Spinal cord (tissue), 10 donors: ENCODE measurements at places on chromosomes 13 and 19. TPM values are rescaled to one million over a fixed set of nuclear protein-coding genes. Genes with fewer than 3 reads are reported as not detected.
A peak's percentile ranks its signal among the peaks of the same experiment; 100 is the strongest.

DNA sequence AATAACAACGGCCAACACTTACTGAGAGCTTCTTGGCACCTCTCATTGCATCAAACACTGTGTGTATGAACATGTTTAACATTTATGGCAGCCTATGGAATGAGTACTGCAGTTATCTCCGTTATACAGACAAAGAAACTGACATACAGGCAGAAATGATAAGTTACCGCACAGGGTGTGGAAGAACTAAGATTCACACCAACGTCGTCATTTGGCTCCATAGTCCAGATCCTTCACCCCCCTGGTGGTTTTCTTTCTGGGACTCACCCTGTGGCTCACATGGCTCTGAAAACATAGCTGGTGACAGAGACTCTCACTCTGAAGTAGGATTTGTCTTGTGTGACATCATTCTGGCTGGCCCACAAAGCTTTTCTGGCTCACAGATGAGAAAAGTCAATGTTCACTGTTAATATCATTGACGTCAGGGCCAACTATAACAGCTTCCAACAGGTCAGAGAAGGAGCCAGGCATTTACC lies 230.1 kb downstream of the DLEU7 start:
- DNase-seq: no peak

DNA sequence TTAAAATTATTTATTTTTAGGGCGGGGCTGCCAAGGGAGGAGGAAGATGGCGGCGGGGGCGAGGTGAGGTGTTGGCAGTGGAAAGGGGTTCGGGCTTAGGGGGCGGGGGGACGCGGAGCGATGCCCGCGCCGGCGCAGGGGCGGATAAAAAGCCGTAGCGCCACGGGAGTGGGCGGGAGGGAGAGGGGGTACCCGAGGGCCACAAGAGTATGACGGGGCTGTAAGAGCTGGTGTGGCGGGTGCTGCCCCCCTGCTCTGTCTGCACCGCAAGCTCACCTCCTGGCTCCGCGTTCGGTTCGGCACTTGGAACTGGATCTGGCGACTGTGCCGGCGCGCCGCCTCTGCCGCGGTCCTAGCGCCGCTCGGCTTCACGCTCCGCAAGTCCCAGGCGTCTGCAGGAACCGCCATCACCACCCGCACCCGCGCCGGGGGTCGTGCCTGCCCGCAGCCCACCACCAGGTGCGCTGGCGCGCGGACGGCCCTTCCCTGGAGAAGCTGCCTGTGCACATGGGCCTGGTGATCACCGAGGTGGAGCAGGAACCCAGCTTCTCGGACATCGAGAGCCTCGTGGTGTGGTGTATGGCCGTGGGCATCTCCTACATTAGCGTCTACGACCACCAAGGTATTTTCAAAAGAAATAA lies 265.2 kb upstream of the SGCG start:
- DNase-seq: peak; percentile 68

DNA sequence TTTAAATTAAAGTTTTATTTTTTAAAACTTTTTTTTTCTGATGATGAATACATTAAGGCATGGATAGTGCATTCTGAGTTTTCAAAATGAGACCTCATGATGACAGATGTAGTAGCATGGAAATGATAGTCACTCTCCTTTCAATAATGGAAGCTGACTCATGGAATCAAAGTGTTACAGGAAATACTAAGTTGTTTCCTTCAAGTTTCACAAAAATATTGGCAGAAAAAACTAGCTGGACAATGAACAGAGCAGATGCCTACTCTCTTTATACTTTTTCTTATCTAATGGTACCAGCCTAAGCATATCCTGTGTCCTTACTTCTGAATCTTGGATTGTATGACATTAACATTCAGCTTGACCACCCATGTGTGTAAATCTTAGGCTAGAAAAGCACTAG lies 1337.3 kb downstream of the PCDH9 start:
- no peak for DNase-seq

GRCh38 chr13:97068151-97068550 lies 73.9 kb upstream of the OXGR1 start:
- DNase-seq: no peak

DNA sequence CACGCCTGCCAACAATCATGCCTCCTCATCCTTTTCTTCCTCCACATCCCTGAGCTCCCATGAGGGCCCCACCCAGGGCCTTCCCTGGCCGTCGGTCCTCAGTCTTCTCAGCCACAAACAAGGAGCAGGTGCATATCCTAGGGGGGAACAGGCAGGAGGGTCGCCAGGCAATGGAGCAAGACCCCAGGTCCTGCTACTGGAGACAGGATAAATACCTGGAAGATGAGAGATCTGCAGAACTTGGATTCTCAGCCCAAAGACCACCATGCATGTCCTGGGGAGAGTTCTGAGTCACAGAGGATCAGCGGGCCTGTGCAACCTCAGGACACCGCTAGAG lies 344.7 kb upstream of the TSHZ3 start:
- DNase-seq: no peak

GRCh38 chr13:88456151-88456550 lies 785.0 kb downstream of the SLITRK5 start:
- DNase-seq: no peak

- no peak for DNase-seq
Observed at GRCh38 chr19:58182577-58182988, 278 bp upstream of the ZNF274 start.

- no peak for DNase-seq
Observed at GRCh38 chr13:23449398-23450162, 16.1 kb upstream of the SACS start.

GRCh38 chr13:43783820-43784219 lies 3.0 kb downstream of the ENOX1 start:
- DNase-seq: peak; percentile 81

DNA sequence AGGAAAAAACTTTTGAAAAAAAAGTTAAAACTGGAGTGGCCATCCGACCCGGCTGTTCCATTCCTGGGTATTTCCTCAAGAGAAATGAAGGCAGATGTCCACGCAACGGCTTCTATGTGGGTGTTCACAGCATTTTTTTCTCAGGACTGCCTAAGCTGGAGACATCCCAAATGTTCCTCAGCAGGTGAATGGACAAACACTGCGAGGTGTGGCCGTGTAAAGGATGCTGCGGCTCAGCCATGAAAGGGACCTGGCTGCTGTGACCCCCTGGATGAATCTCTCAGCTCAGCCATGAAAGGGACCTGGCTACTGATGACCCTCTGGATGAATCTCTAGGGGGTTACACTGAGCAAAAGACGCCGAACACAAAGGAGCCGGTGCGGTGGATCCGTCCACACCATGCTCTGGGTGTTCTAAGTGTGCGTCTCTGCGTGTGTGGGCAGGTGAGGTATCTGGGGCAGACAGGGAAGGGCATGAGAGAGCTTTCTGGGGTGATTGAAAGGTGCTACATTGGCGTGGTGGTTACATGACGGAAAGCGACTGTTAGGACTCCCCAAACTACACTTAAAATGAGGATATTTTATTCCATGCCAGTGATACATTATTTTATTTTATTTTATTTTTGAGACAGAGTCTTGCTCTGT lies 7.2 kb upstream of the ASPDH start:
- no peak for DNase-seq

- DNase-seq: no peak
Observed at GRCh38 chr13:78625384-78625783, 22.0 kb upstream of the POU4F1 start.

DNA sequence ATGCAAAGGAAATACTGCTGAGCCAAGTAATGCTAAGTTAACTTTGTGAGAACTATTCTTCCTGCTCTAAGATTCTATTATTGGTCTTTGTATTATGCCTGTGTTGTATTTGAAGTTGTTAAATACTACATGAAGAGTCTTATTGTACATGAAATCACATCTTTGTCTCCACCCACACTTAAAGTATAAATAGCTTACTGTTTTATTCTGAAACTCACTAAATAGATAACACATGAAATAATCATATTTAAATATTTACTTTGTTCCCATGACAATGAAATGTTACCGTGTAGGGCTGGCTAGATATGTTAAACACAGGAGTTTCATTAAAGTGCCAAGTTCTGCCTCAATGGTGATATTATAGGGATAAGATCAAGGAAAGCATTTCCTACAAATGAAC lies 562.1 kb upstream of the ATXN8OS start:
- no peak for DNase-seq

- DNase-seq: no peak
Observed at GRCh38 chr19:4059453-4059871, 7.2 kb downstream of the ZBTB7A start.

ZSCAN4 gene
- not detected for total RNA-seq

KLK3 gene
- not detected for total RNA-seq
